ENCODE measurements at places on chromosomes 11 and 22.

DNA sequence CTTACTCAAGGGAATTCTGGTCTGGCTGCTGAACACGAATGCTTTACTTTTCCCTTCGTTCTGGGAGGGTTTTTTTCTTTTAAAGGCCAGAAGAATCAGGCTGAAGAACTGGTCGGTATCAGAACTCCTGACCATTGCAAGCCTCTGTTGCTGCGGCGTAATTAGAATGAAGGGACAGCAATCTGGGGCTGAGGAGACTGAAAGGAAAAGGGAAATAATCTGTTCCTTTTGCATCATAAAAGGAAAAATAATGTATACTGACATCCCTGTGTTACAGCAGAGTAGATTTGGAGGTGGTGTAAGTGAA, 670 bp downstream of the SC5D start:
- no peak for DNase-seq

- no peak for DNase-seq
These were observed 38.0 kb downstream of the IGF2 start for GRCh38 chr11:2101171-2101675.

DNA sequence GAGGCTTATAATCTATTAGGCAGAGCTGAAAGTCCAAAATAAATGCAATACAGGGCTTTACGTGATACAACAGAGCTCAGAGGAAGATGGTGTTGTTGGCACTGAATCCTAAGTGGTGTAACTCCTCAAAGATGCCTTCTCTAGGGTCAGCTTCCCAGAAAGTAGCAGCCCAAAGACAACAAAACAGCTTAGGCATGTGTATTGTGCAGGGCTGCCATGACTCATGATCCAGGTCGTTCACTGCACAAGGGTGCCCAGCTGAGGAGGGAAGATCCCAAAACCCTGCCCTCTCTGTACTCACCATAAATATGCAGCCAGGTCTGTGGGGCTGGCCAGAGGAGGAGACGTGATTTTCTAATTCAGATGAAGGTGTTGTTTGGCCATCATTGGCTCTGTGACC, 59.4 kb upstream of the NNMT start:
- no peak for DNase-seq

DNA sequence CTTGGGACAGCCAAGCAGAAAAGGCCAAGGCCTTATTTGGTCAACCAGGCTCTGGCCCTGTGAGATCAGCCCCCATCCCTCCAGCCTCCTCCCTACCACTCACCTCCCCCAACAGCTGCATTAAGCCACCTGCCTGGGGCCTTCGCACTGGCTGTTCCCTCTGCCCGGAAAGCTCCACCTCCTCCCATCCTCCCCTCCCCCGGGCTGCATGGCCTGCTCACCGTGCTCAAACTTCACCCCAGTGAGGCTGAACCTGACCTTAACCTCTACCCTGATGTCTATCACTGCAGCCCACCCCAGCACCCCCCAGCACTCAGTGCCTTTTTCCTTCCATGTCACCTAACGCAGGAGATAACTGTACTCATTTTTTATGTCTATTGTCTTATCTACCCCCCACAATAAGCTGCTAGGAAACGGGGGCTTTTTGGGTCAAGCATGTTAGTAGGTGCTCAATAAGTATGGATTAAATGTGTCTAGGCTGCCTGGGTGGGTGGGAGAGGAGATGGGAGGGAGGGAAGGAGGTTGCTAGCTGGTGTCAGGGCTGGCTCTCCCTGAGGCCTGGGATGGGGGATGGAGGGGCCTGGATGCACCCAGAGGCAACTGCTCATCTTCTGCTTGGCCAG, 912 bp downstream of the PTPRCAP start:
- DNase-seq: peak; percentile 61

- no peak for DNase-seq
These were observed 791.3 kb upstream of the KIRREL3 start for GRCh38 chr11:127791844-127792243.

DNA sequence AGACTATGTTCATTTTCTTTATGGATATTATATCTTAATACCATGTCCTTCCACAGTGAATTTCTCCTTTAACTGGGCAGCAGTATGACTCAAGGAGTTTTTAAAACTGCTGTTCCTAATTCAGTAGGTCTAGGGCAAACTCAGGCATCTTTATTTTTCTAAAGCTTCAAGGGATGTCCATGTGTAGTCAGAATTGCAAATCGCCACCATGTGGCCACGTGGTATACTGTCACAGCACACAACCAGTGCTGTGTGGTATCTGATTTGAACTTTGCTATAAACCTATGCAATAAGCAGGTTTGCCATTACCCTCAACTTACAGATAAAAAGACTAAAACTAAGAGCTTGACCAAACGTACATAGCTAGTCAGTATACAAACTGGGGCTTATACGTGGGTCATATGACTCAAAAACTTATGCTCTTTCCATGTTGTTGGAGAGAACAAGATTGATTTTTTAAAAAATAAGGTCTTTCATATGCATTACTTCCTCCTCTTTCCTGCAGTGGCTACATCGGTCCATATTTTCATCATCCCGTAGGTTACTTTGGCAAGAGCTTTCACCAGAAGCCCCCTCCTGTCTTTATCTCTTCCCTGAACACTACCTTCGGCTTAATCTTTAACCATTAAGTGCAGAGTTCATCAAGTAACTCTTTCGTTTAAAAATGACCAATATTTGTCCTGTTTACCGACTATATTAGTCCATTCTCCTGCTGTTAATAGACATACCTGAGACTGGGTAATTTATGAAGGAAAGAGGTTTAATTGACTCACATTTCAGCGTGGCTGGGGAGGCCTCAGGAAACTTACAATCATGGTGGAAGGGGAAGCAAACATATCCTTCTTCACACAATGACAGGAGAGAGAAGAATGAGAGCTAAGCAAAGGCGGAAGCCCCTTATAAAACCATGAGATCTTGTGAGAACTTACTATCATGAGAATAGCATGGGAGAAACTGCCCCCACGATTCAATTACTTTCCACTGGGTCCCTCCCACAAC, 8.0 kb upstream of the HTATIP2 start:
- DNase-seq: no peak

DNA sequence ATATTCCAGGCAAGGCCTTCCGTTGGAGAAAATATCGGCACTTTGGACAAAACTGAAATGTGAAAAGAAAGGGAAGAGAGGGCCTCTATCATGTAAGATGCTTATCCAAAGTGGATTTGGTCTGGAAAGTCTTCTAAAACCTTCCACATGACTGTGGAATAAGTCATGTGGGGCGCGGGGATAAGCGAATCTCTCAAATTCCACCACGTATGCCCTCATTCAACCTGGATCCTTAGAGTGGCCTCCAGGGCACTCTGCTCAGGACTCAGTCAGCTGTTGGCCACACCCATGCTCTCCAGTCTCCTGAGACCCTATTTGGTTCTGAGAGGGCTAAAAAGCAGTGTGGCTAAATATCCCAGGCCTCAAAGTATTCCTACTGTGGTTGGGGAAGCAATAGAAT, 2.0 kb upstream of the TIMP3 start:
- no peak for DNase-seq

- DNase-seq: no peak
These were observed 161.2 kb upstream of the PLET1 start for GRCh38 chr11:112421879-112422278.

- no peak for DNase-seq
These were observed 43.1 kb downstream of the SVIP start for GRCh38 chr11:22786475-22786874.

DNA sequence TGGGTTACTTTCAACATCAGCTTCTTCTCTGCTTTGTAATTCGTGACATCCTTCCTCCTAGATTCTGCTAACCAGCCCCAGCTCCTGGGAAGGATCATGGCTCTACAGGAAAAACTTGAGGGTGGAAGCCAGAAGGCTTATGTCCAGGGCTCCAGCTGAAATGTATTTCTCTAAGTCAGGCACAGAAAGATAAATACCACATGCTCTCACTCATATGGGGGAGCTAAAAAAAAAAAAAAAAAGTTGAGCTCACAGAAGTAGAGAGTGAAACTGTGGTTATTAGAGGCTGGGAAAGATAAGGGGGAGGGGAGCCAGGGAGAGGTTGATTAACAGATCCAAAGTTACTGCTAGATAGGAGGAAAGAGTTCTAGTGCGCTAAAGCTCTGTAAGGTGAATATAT, 74.9 kb downstream of the DSCAML1 start:
- DNase-seq: no peak
